ENCODE measurements at places on chromosomes 1 and 21.

DNA sequence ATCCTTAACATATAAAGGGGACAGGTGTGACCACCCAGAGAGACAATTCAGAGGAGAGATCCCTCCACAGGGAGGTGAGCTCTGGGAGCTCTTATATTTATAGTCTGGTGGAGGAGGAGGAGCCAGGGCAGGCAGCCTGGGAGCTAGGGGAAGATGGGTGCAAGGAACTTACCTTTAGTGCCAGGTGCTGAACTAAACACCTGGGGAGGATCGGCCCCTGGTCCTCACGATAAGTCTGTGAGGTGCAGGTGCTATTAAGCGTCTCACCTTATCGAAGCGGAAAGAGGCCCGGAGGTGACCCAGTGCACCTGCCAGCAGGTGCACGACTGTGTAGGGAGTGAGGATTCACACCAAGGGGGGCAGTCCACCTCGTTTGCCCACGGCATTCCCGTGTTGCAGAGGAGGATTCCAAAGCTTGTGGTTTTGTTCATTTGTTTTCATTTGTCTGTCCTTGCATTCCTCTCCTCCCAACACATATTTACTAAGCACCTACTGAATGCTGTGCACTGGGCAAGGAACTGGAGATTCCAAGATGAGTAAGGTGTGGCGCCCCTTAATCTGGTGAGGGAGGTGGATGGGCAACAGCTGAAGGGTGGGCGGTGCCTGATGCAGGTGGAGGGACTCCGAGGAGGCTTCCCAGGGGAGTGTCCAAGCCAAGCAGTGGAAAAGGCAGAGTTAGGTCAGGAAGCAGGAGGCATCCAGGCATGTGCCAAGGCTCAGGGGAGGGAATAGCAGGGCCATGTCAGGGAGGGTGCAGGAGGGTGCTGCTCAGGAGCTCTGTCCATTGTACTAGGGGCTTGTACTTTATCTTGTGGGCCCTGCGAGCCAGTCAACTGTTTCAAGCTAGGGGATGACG lies 11.5 kb downstream of the ARHGEF10L start:
- no peak for DNase-seq

GRCh38 chr1:2447276-2448097 lies 28.6 kb upstream of the PLCH2 start:
- no peak for DNase-seq

- no peak for DNase-seq
Measured at GRCh38 chr1:181032535-181032934, 1.2 kb upstream of the MR1 start.

- no peak for DNase-seq
Measured at GRCh38 chr1:54804471-54805132, 3.5 kb upstream of the TTC22 start.

GRCh38 chr1:201673915-201674314 lies 135.0 kb downstream of the NAV1 start:
- DNase-seq, result no peak

- peak; percentile 59 for DNase-seq
Measured at GRCh38 chr1:28882009-28882628, 32.2 kb upstream of the EPB41 start.

- no peak for DNase-seq
Measured at GRCh38 chr1:48810740-48811139, 34.0 kb upstream of the BEND5 start.

DNA sequence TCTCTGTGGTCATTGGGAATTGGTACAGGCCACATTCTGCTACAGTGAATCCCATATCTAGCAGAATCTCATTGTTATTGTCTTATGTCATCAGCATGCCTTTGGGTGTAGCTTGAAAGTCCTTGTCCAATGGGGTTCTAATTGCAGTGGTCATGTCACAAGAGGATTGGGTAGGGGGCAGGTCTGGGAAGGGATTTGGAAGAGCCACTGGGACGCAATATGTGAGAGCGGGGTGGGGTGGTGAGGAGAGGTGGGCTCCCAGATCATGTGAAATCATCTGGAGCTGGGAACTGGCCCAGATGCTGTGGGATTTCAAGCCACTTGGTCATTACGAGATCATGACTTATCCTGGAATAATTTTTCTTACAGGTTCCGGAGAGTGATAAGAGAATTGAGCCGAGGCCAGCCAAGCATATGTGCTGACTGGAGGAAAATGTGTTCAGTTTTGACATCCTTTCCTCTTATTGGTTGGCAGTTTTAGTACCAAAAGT lies 16.3 kb downstream of the CNIH3 start:
- no peak for DNase-seq

- DNase-seq, result no peak
Measured at GRCh38 chr1:159171688-159172501, 480 bp downstream of the CADM3 start.

DNA sequence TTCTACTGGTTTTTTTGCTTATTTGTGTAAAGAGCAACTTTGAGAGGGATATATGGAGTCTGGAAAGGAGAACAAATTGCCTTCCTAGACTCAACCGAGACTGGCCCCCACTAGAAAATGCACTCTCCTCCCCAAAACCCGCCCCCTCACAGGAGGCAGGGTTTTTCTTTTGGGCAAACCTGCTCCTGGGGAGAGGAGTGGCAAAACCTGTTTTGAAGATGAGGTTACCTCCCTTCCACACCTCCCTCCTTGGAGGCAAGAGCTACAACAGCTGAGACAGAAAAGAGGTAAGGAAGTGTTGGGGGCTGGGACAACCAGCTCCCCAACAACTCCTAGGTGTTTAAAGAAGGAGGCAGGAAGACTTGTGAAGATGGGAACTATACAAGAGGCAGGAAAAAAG lies at the start of gene BNIPL:
TSS of gene BNIPL (plus strand) at position 231 of the 400 bp plus-strand sequence. CDS start at position 371, 140 bp downstream.
- DNase-seq, result no peak

GRCh38 chr1:12155328-12155727 lies 11.5 kb upstream of the TNFRSF1B start:
- DNase-seq, result no peak

GRCh38 chr1:44512313-44512885 lies 107.3 kb downstream of the RNF220 start:
- DNase-seq, result no peak

DNA sequence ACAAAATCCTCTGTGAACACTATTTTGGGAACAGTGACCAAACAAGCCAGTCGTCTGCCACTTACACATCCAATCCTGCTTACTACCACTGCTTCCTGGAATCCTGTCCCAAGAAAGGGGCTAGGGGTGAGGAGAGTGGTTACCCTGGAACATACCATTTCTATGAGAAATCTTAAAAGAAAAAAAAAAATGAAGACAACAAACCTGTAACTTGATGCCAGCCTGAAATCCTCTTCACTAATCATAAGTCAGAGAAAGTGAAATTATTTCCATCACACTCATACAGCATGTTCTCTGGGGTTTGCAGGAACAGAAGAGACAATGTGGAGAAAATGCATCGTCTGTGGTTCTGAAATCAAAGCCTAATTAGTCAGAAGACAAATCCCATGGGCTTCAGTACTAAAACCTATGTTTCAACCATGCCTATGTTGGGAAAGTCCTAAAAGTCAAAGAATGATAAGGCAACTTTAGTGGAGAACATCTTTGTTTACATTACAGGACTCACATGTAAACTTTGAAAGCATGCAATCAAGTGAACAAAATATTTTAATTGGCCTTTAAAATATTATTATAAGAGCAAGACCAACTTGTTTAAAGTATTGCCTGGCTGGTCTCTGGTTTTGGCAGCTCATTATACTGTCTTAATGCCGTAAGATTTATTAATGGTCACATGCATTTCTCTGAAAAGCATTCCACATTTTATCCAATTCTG lies 220.7 kb downstream of the LTN1 start:
- no peak for DNase-seq

DNA sequence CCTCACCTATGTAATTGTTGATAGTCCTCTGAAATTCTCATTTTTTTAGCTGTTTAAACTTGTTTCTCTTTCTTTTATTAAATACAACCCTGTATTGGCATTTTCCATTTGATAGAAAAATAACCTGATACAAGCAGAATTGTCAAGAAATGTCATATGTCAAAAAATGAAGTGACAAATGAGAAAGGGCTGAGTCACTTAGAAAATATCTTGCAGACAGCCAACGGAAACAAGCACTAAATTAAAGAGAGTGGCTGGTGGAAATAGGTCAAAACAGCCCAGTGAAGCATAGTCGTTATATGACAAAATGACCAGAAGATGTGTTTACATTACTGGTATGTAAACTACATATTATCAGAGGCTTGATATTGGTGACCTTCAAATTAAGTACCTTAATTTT lies 484.4 kb downstream of the PLA2G4A start:
- DNase-seq, result no peak

GRCh38 chr1:94776474-94776873 lies 43.7 kb upstream of the SLC44A3 start:
- no peak for DNase-seq

GRCh38 chr1:24966121-24966723 lies 36.1 kb upstream of the RUNX3 start:
- no peak for DNase-seq

- no peak for DNase-seq
Measured at GRCh38 chr21:40337981-40338380, 470.7 kb downstream of the PCP4 start.

- DNase-seq, result no peak
Measured at GRCh38 chr1:169644297-169644696, 14.4 kb upstream of the SELP start.

- no peak for DNase-seq
Measured at GRCh38 chr1:239963856-239964255, 127.8 kb upstream of the FMN2 start.

- DNase-seq, result no peak
Measured at GRCh38 chr1:211677659-211678058, 2.2 kb upstream of the NEK2 start.

- no peak for DNase-seq
Measured at GRCh38 chr1:67393737-67394136, 36.5 kb downstream of the SERBP1 start.

- DNase-seq, result no peak
Measured at GRCh38 chr1:41356752-41357151, 4.5 kb upstream of the FOXO6 start.
